ENCODE measurements at places on chromosomes 7 and 10. TPM values are rescaled to one million over a fixed set of nuclear protein-coding genes. Genes with fewer than 3 reads are reported as not detected.

Gene PON2
- 90.7 TPM for total RNA-seq

Gene FAM24B
- 12.2 TPM for total RNA-seq

Gene ETV1
- total RNA-seq = 7.8 TPM

Gene RAPGEF5
- total RNA-seq = 291 TPM

Gene AKR1C1
- total RNA-seq = 3.2 TPM

Gene SEC23IP
- total RNA-seq = 26.0 TPM

Gene CALY
- not detected for total RNA-seq

Gene RPA3
- 40.0 TPM for total RNA-seq

Gene C10orf53
- total RNA-seq = not detected

Gene C10orf67
- total RNA-seq = under 0.01 TPM

Gene RFC2
- total RNA-seq = 24.4 TPM

Gene PIK3AP1
- total RNA-seq = 0.32 TPM

Gene NEUROG3
- not detected for total RNA-seq

Gene LEP
- total RNA-seq = not detected

Gene MUC3A
- total RNA-seq = not detected

Gene PAPSS2
- 43.5 TPM for total RNA-seq
